ENCODE measurements at places on chromosomes 3 and 15.
A peak's percentile ranks its signal among the peaks of the same experiment; 100 is the strongest.

- no peak for DNase-seq
These were observed 11.8 kb downstream of the TM4SF18 start for GRCh38 chr3:149321640-149322039.

DNA sequence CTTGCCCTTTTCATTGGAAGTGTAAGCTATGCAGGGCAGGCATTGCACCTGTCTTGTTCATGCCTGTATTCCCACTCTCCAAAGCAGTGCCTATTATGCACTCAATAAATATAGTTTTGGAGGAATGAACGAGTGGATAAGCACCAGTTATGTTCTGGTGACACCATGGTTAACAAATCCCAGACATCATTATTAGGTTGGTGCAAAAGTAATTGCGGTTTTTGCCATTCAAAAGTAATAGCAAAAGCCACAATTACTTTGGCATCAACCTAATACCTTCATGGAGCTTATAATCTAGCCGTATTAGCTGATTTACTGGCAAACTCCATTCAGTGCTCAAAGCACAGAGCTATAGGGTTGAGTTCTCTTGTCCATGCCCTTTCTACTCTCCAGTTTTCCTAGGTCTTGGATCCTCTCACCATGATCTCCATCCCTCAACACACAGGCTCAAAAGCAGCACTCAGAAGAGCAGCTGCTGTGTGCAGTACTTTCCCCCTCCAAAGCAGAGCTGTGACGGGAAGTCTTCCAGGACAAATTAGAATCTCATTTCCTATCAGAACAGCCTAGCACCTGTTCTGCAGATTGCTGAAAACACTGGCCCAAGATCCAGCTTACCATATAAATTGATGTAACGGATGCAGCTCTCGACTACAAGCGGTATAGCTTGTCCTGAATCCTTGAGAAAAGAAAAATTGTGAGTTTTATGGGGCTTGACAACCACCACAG is 63.2 kb upstream of the RAD18 start:
- DNase-seq = no peak

DNA sequence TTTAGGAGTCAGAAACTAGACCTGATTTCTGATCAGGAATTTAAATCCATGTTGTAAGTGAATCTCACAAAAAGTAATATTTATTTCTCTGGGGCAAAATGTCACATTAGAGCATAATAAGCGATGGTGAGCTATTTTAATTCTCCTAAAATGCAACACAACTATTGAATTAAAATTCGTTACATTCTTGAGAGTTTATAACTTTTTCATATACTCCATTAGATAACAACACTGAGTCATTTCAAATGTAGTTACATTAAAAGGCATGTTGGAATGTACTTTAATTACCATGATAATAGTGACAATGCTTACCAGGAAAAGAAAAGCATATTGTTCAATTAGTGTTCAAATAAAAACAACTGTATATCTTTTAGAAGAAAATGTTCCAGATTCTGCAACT is 116.9 kb downstream of the CADM2 start:
- no peak for DNase-seq

DNA sequence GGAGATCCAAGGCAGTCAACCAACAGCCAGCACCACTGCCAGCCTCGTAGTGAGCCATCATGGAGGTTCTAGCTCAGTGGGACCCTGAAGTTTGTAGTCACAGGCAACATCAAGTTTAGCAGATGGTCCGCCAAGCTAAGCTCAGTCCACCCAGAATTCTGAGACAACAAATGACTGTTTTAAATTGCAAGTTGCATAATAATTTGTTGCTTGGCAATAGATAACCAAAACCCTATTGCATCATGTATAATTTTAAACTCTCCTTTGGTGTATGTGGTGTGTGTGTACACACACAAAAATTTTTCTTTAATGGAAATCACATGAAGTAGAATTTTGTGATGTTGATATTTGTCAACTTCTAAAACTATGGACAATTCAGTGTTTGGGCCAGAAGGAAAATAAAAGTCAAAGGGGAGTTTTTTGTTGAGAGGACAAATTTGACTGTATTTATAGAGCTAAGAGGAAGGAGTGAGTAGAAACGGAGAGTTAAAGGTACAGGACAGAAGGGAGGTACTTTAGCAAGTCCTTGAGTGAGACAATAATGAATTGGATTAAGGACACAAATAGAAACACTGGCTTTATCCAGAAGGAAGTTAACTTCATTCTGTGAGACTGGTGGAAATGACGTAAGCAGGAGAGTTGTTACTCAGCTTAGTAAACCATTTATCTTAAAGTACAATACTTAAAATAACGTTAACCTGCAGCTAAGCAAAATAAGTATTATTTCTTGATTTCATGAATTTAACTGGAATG is 83.6 kb downstream of the NCEH1 start:
- DNase-seq = no peak

- peak; percentile 77 for DNase-seq
These were observed 83.6 kb upstream of the AKAP13 start for GRCh38 chr15:85296615-85297402.

DNA sequence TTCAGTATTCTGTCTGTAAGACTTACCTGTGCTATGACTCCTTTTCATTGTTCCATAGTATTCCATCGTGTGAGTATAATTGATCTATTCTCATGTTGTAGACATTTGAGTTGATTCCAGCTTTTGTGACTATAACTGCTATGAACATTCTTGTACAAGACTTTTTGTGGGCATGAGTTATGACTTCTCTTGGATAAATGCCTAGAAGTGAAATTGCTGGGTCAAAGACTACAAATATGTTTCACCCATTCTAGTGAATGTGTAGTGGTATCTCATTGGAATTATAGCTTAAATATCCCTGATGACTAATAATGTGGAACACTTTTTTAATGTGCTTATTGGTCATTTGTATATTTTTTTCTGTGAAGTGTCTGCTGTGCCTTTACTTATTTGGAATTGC is 27.6 kb upstream of the NPHP3 start:
- DNase-seq = no peak

DNA sequence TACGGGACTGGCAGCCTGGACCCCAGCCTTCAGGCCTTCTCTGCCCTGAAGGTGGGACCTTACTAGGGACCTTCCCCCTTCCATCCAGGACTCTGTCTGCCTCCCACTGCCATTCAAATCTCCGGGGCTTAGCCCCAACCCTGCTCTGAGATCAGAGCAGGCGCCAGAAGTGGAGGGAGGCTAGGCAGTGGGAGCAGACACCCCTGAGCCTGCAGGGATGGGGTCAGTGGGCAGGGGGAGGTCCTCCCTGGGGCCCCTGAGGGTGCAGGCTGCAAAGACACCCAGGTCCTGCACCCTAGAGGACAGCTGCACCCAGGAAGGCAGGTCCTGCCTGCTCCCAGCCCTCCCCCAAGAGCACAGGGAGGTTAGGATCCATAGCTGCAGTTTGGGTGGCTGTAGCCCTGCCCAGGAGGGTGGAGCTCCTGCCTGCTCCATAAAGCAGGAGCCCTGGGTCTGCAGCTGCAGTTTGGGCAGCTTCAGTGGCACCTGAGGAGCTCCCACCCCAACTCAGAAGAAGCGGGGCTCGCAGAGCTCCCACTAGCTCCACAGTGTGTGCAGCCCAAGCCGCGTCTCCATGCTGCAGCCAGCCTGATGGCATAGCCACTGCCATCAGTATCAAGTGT is 8.1 kb upstream of the POC1A start:
- no peak for DNase-seq

GRCh38 chr3:50111757-50112156 is 23.0 kb downstream of the RBM5 start:
- no peak for DNase-seq

Measured in stimulated activated naive CD8-positive, alpha-beta T cell treated with anti-CD3 and anti-CD28 coated beads, Interleukin-15, amount 100 ng/mL, for 72 hours (primary cell).